ENCODE measurements at places on chromosomes 6 and 20.

GRCh38 chr6:34526241-34526972 is 29.7 kb downstream of the SPDEF start:
- DNase-seq: no peak

GRCh38 chr20:37681384-37682112 is 12.3 kb upstream of the CTNNBL1 start:
- DNase-seq: no peak

DNA sequence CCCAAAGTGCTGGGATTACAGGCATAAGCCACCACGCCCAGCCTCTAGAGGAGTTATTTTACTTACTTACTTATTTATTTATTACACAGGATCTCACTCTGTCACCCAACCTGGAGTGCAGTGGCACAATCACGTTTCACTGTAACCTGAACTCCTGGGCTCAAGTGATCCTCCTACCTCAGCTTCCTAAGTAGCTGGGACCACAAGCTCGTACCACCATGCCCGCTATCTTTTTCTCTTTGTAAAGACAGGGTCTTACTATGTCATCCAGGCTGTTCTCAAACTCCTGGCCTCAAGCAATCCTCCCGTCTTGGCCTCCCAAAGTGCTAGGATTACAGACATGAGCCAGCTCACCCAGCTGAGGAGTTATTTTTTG is 1.6 kb upstream of the TRIB3 start:
- no peak for DNase-seq

- no peak for DNase-seq
Observed at GRCh38 chr6:46906776-46907175, 15.0 kb downstream of the ADGRF5 start.

DNA sequence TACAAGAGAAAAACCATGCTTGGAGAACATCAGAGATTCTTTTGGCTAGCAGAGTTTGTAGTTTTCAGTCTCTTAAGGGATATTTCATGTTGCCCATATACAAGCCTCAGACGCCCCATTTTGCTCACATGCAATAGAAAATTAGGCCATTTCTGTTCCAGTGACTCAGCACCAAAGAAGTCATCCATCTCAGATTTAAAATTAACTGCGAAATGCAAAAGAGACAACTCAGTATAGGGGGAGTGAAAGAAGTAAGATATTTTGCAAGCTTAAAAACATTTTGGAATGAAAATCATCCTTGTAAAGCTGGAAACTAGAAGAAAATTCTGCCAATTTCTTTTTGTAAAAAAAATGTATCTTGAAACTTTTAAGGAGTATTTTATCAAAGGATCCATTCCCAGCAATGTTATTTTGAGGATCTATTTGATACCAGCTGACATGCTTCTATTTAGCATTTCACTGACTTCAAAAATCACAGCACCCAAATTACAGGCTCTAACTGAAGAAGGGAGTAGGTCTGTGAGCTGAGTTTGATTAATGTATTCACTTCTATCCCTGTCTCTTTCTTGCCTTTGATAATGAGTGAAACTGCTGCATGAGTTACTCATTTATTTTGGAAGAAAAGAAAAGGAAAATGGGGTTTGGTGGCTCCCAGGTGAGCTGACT is 223.7 kb upstream of the SULF2 start:
- no peak for DNase-seq

DNA sequence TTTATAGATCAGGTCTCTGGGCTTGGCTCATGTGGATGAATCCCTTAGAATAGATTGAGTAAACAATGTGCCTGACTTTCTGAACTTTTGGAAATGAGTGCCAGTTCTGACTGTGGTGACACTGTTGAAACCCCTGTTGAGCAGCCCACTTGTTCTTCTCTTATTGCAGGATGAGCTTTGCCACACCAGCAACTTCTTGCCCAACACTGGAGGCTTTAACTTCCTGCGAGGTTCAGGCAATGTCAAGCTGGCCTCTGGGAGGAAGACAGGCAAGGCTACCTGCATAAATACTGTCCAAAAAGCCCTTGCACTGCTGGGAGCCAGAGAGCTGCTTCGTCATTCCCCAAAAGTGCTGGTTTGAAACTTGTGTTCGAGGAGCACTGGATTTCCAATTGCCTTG is 32.8 kb upstream of the SMIM8 start:
- DNase-seq: no peak
